Stimulated activated memory B cell treated with anti-CD40 and anti-IgM and Interleukin-4, amounts not matched to agents 10 μg/mL and 1 μg/mL and 100 μg/mL, for 72 hours (primary cell): ENCODE measurements at places on chromosomes 2 and 18.

GRCh38 chr2:142874293-142874814, 3.1 kb upstream of the KYNU start:
- ATAC-seq: peak; percentile 54

DNA sequence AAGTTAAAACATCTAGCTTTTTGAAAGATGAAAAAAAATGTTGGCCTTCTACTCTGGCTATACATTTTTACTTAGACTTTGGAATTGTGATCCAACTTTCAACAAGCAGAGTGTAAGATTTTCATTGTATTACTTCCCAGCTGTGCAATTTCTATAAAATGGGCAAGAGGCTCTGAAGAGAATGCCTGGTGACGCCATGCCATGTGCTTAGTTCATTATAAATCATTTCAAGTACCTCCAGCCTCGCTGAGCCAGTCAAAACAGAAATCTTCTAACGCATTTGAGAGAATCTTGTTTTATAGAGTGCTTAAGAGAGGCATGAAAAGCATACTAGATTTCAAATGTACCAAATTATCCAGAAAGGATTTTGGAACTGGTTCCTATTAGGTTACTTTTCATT, 10.1 kb upstream of the STK17B start:
- no peak for ATAC-seq

- ATAC-seq: no peak
These were observed 273.1 kb upstream of the UBE2E3 start for GRCh38 chr2:180707175-180707883.

DNA sequence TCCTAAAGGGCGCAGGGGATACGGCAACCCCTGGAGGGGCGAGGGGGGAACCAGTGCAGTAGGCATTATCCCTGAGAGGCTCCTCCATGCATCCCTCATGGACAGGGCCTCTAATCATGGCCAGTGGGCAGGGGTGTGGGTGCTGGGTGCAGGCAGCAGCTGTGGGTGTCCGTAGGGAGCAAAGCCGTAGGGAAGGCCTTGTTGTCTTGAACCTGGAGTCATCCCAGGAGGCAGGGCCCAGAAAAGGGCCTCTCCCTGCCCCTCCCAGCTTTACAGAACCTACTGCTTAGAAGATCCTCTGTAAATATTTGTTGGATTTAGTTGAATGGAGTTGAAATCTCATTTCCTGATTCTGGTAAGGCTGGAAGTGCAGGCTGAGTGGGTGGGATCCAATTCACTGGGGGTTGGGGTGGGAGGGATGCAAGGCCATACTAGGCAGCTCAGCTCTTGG, 207.0 kb upstream of the HAAO start:
- ATAC-seq: no peak

DNA sequence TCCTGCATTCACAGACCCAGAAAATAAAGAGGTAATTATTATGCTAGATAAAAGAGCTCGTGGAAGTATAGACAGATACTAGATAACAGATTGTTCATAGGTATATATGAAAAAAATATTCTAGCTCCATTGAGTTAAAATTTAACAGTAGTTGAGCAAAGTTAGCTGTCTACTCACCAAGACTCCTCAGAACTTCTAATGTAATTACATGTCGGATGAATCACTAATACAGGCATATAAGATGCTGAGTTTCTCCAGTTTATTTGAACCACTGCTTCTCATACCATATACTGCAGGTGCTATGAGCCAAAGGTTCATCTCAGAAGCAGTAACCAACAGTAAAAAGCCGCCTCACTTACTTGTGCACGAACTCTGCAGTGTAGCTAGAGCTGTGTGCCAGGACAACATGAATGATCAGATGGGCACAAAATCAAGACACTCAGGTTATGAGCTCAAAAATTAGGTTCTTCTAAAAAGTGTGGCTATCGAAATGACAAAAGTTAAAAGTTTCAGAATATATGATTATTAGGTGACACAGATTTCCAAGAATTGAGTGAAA, 373.4 kb downstream of the NCKAP5 start:
- ATAC-seq: no peak

- ATAC-seq: no peak
These were observed 144.4 kb downstream of the PIEZO2 start for GRCh38 chr18:11004951-11005350.
